Neuronal stem cell (in vitro differentiated cells): ENCODE measurements at places on chromosomes 1 and 21.

DNA sequence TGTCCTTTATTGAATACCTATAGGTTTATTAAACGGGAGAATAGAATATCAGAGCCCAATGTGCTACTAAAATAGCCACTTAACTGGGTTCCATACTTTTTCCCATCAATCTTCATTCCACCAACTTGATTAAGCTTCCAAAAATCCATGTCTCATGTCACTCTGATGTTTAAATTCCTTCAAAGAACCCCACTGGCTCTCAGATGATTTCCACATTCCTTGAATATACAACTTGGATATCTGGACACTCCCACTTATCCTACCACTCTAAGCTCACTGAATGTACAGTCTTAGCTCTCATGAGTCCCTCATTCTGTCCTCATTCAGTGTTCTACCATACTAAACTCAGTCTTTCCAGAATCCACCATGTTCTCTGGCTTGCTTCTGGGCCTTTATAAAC is 21.1 kb downstream of the COL11A1 start:
- no peak for DNase-seq

DNA sequence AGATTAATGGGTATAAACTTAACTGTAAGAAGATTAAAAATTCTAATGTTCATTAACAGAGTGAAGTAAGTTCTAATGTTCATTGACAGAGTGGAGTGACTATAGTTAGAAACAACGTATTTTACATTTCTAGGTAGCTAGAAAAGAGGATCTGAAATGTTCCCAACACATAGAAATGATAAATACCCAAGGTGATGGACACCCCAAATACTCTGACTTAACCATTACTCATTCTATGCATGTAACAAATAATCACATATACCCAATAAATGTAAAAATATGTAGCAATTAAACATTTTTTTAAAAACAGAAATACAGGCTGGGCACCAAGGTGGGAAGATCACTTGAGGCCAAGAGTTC is 62.1 kb downstream of the ABL2 start:
- DNase-seq = no peak

GRCh38 chr1:180994262-180994661 is 28.4 kb downstream of the STX6 start:
- no peak for DNase-seq

GRCh38 chr21:36589352-36589971 is 109.5 kb upstream of the SIM2 start:
- no peak for DNase-seq

DNA sequence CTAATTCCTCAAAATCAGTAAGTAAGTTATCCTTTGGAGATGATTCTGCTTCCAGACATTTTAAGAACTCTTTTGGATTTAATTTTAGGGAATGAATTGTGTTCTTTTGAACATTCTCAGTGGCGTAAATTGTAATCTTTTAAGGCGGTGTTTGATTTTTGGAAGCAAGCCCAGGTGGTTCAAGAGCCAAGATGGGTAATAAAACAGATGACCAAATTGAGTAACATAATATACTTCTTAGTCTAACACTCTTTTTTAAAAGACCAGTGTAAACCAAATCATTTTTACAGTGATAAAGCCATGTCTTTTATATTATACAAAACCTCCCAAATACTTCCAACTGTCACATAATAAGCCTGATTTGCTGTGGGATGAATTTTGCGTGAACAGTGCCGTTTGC is 133.8 kb downstream of the LRRC40 start:
- DNase-seq = no peak

DNA sequence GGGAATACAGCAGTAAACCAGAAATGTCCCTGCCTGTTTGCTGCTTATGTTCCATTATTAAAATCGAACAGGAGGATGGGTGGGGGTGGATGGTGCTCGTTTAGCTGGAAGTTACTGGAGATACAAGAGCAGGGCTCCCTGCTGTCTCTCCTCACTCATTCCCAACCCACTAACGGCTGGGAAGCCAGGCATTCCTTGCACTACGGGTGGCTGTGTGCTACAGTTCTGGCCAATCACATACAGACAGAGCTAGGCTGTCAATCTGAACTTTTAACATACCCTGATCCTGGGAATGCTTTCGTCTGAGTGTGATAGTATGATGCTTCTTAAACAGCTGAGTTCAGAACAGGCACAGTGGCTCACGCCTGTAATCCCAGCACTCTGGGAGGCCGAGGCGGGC is 7.0 kb downstream of the SIPA1L2 start:
- DNase-seq = no peak

DNA sequence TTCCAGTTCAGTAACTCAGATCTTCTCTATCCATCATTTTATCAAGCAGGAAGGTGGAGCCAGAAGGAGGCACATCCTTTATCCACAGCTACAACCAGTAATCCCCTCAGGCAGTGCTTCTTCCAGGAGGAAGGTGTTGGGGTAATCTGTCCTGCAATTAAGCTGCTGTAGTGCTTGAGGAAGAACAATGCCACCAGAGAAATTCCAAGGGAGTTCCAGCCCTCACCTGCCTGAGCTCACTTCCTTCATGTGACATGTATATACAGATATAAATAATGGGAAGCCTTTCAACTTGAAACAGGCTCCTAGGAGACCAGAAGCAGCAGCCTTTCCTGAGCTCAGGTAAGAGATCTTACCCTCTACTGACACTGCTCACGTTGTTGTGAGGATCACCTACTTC is 2.2 kb upstream of the IL20 start:
- no peak for DNase-seq

- DNase-seq = no peak
These were observed 14.2 kb upstream of the RUNX3 start for GRCh38 chr1:24944318-24944717.

DNA sequence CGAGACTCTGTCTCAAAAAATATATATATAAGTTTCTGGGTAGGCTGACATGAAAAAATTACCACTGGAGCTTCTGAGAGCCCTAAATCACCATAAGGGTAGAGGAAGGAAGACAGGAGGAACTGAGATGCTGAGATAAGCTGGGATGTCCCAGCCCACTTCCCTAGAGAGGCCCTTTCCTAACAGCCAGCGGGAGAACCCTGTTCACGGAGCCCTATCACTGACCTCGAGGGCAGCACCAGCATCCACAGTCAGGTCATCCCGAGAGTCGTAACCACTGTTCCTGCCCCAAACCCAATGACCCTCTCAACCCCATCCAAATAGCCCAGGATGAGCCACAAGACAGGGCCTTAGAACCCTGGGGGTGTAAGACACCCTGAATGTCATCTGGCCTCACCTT is 77.5 kb downstream of the CD34 start:
- no peak for DNase-seq

- no peak for DNase-seq
These were observed 37.4 kb downstream of the DENND1B start for GRCh38 chr1:197737916-197738315.
